Dermis blood vessel endothelial cell (primary cell): ENCODE measurements at places on chromosomes 2 and 18.

DNA sequence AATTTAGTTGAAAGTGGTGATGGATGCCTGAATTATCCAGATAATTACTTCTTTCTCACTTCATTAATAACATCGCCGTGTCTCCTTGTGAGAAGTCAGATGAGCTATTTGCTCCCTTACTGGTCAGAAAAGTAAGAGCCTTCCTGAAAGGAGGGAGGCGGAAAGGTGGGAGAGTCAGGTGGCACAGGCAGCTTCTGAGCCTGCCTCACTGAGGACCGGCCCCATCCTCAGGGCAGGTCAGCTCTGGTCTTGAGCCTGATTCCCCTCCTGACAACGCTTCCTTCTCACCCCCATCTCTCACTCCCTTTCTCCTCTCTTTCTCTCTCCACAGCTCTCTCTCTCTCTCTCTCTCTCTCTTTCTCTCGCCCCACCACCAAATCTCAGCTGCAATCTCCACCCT, 10.1 kb upstream of the APOB start:
- no peak for DNase-seq

GRCh38 chr2:39403311-39403710, 33.8 kb downstream of the MAP4K3 start:
- peak; percentile 19 for DNase-seq

GRCh38 chr18:51077217-51077616, 47.2 kb downstream of the SMAD4 start:
- no peak for DNase-seq

DNA sequence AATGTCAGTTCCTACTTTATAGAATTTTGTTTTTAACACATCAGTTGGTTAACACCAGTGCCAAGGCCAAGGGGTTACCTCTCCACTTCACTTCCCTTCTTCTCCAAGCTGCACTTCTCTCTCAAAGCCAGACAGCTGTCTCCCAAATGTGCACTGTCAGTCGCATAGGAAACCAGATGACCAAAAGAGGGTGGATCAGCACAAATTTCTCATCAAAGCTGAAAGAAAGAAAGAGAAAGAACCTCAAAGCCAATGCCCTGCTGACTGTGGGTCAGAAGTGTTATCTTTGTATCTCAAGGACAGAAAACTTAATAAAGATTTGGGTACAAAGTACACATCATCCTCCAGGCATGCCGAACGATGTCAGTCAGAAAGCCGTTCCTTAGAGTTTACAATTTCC, 32.2 kb downstream of the SPATS2L start:
- no peak for DNase-seq

GRCh38 chr2:96218508-96219131, 10.0 kb upstream of the STARD7 start:
- no peak for DNase-seq

DNA sequence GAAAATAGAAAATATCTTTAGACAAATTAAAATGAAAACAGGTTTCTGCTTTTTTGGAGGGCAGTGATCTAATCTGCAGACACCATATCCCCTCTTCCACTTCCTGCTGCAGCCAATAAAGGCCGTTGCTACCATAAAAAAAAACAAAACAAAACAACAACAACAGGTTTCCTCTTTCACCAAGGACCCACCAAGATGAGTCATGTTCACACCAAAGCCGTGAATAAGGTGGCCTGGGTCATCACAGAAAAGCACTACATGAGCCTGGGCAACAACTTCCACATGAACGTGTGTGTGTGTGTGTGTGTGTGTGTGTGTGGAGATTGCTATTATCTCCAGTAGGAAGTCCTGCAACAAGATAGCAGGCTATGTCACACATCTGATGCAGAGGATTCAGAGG, 24.8 kb upstream of the TFCP2L1 start:
- DNase-seq, result peak; percentile 30

GRCh38 chr2:47503481-47504070, 100.6 kb downstream of the MSH2 start:
- no peak for DNase-seq
